ENCODE measurements at places on chromosomes 7 and 10.

DNA sequence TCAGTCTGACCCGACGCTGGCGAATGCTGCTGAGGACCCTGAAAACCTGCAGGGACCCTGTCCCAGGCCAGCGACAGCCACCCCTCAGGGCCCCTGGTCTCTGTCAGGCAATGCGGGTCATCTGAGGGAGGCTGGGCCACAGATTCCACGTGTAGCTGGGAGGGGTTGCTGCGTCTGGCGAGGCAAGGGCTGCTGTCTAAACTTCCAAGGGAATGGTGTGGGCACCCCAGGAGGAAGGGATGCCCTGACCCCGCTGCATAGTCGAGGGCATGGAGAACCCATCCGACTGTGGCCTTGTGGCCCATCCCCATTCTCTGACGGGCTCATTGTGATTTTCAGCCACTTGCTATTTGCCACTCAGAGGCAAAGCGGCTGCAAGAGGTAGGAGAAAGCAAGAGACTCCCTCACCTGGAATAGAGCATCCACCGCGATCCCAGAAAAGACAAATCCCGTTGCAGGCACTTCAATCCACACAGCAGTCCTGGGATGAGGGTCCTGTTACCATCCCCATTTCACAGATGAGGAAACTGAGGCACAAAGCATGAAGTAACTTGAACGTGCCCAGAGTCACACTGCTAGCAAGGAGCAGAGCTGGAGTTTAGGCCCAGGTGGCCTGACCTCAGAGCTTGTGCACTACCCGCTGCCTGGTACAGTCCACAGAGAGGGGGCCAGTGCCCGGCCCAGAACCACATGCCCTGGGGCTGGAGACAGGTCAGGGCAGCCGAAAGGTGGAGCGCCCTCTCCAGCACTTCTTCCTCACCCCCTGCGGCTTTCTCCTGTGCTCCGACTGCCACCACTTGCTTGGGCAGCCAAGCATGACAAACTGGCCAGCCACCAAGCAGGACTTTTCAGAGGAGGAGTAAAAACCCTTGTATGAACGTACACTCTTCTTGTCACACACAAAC lies 163.8 kb upstream of the KLF14 start:
- no peak for DNase-seq

DNA sequence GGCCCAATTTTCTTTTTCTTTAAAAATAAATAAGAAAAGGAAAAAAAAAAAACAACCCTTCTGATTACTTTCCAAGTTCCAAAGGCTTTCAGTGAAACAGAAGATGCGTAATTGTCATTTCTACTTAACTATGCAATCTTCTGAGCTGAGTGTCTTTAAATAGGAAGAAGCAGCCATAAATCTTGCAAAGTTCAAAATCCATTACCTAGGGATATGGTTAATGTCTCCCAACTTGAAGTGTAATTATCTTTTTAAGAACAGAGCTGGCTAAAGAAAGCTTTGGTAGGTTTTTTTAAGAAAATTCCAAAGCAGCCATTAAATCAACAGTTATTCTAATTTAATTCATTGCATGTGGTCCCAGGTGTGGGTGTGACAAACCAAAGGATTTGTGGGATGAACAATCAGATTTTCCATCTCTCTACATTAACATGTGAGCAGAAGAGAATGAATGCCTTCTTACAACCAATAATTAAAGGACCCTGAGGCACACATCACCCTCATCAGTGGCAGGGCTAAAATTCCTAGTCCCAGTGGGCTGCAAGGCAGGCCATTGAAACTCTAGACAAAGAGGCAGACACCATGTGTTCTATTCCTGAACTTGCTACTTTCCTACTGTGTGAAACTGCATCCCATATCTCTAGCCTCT lies 419.2 kb downstream of the REEP3 start:
- DNase-seq = no peak

GRCh38 chr10:128147669-128148068 lies 21.4 kb upstream of the MKI67 start:
- DNase-seq = peak; percentile 58

- no peak for DNase-seq
These were observed 1138.1 kb downstream of the REEP3 start for GRCh38 chr10:64659311-64659710.

GRCh38 chr7:130350945-130351790 lies 6.6 kb downstream of the CPA5 start:
- DNase-seq = peak; percentile 71

- DNase-seq = peak; percentile 70
These were observed 87.8 kb downstream of the ZRANB1 start for GRCh38 chr10:125029584-125030242.

DNA sequence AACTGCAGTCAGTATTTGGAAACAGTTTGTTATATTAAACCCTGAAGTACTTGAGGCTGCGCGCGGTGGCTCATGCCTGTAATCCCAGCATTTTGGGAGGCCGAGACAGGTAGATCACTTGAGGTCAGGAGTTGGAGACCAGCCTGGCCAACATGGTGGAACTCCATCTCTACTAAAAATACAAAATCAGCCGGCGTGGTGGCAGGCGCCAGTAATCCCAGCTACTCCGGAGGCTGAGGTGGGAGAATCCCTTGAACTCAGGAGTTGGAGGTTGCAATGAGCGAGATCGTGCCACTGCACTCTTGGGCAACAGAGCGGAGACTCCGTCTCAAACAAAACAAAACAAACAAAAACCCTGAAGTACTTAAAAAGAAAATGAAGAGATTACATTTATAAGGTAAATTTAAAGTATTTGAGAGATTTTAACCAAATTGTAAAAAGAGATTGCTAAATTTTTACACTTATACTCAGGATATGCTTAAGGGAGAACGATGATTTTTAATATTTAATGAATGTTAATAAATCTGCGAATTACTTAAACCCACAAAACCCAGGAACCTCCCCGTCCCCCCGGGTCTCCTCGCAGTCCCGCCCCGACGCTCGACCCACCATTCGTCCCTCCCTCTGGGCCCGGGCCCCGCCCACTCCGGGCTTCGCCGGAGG lies 425 bp upstream of the MTG1 start:
- DNase-seq = no peak

DNA sequence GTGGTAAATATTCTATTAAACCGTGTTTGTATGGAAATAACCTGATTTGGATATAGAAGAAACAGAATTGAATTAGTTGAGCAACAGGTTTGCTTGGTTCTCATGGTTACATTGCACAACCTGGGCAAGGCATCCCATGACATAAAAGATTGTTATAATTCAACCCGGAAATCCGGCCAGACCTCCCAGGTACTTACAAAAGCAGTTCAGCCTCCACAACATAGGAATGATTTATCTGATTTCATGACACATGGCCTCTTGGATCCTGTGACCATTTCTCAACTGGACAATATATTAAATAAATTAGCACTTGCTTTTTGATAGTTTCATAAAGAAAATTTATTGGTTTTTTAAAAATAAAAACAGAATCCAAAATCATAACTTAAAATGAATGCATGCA lies 55.1 kb upstream of the PTPN12 start:
- DNase-seq = peak; percentile 50

- DNase-seq = no peak
These were observed 455.6 kb upstream of the COBL start for GRCh38 chr7:51772190-51772589.

- DNase-seq = peak; percentile 39
These were observed 221.5 kb upstream of the CELF2 start for GRCh38 chr10:10796061-10796773.

DNA sequence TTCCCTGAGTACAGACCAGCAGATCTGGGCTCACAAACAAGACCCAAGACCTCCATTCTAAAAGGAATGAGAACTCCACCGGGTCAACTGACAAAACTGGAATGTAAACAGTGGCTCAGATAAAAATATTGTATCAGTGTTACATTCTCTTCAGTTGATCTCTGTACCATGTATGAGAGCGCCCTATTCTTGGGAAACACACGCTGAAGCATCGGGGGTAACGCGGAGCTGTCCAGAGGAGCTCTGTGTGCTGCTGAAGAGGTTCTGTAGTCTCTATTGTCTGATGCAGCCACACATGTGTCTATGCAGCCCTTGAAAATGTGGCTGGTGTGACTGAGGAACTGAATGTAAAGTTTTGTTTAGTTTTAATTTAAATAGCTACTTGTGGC lies 39.7 kb downstream of the HIPK2 start:
- peak; percentile 72 for DNase-seq

DNA sequence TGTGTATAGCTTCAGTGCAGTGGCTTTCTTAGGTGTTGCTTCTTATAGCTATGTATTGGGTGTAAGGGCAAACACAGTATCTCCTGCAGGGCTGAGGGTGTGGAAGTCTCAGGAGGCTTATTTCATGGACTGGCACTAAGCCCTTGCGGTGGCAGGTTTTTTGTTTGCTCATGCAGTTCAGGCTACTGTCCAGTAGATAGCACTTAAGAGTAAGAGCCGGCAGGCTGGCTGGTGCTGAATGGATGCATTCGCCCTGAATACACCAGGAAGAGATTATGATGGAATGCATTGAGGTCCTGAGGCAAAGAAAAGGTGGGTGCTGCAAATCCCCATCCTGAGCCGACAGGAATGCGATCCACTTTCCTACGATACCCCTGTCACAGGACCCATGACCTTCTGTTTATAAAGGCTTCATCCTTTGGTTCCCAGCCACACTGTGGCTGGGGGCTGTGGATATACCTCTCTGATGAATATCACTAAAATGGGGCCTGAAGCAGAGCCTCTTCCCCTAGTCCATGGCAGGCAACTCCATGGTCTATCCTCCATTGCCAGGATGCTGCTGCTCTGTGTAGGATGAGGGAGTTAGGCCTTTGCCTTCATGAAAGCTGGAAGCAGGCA lies 44.9 kb downstream of the ANXA8 start:
- DNase-seq = peak; percentile 74

DNA sequence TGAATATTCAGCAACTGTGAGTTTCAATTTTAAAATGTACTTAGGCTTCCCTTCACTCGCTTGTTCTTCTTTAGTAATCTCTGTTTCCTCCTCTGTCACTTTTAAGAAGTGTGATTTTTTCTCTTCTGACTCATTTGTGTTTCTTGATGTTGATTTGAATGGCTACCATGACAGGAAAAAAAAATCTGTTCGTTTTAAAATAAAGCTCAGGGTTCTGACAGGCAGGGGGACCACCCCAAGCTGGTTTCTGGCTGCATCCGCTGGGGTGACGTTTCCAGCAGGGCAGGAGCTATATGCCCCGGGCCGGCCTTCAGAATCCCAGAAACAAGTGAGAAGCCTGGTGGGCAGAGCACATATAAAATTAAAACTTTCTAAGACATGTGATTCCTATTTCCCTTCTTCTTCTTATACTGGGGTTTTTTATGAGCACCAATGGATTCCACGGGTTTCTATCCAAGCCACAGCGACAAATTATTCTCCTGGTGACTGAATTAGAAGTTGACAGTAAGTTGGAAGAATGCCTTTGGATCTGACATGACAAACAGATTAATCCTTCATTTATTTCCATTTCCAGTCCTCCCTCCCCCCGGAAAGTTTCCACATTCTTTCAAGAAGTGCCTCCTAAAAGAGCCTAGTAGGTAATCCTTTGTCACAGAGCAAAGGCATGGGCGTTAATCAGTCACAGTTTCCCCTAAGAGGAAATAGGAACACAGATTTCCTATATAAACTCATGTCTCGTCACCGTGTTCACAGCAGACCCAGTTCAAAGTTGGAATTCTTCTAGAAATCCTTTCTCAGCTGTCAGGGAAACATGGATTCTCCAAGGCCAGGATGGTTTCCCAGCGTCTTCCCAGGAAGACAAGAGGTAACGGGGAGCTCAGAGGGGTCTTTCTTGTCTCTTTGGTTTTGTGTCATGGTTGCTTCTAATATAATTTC lies 79.9 kb downstream of the PTPRE start:
- no peak for DNase-seq

DNA sequence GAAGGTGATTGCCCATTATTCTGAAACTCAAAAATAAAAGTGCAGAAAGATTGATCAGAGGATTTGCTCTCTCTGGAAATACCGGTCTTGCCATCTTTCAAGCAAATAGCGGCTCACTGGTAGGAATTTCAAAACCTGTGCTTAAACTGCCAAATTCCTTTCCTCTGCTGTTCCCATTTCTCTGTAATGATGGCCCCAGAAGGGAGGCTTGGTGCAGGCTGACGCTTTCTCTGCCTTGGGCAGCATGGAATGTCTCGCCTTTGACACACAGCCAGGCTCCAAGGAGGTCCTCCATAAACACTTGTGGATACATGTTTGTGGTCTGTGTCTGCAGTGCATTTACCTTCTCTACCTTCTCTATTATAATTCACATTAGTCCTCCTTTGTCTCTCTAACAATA lies 146.8 kb downstream of the HIBADH start:
- no peak for DNase-seq

- DNase-seq = no peak
These were observed 1.7 kb upstream of the LFNG start for GRCh38 chr7:2517678-2518507.

DNA sequence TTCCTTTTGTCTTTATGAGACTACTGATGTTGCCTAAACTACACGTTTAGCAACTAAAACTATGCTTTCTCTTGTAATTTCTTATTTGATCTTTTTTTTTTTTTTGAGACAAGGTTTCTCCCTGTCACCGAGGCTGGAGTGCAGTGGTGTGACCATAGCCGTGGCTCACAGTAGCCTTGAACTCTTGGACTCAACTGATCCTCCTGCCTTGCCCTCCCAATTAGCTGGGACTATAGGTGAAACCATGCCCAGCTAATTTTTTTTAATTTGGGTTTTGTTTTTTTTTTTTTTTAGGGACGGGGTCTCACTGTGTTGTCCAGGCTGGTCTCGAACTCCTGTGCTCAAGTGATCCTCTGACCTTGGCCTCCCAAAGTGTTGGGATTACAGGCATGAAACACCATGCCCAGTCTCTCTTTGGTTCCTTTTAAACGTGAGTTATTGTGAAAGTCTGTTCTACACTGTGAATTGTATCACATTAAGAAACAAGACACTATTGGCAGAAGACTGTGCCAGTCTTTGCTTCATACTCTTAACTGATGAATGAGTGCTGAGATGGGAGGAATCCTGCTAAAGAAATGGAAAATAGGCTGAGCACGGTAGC lies 6.4 kb downstream of the TMEM248 start:
- DNase-seq = no peak

- peak; percentile 64 for DNase-seq
These were observed 28.3 kb downstream of the NCAPG2 start for GRCh38 chr7:158676171-158676840.

- no peak for DNase-seq
These were observed 133.2 kb upstream of the TBX20 start for GRCh38 chr7:35386816-35387706.

DNA sequence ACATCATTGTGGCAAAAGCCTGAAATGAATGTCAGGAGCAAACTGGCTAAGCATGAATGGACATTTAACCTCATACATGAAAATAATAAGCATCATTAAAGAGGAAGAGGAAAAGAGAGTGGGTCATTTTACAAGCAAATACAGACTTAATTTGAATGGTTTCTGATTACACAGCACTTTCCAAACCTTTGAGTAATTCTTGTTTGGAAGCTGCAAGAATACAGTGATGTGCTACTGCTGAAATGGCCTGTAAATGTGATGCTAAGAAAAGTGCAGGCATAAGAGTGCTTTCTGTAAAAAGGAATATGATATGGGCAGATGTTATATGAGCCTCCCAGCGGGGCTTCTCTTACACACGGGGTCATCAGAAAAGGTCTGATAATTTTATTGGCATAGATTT lies 30.2 kb downstream of the TAS2R16 start:
- no peak for DNase-seq

GRCh38 chr7:37193087-37193774 lies 255.4 kb downstream of the ELMO1 start:
- no peak for DNase-seq

- no peak for DNase-seq
These were observed 184.3 kb downstream of the ADRA2A start for GRCh38 chr10:111261081-111261615.

GRCh38 chr7:18655912-18656311 lies 160.4 kb downstream of the HDAC9 start:
- no peak for DNase-seq

- DNase-seq = no peak
These were observed 59.6 kb downstream of the ZRANB1 start for GRCh38 chr10:125001313-125002046.

GRCh38 chr7:106347229-106347833 lies 62.5 kb upstream of the NAMPT start:
- no peak for DNase-seq
